ENCODE measurements at places on chromosomes 5 and 9.

- no peaks in the 10 kb centered on the region for H3K27me3 ChIP-seq
- H3K36me3 ChIP-seq = no peaks in the 10 kb centered on the region
- H3K27ac ChIP-seq = peak overlapping the region; percentile 94
Measured at GRCh38 chr5:88787856-88788255, 95.1 kb downstream of the MEF2C start.

DNA sequence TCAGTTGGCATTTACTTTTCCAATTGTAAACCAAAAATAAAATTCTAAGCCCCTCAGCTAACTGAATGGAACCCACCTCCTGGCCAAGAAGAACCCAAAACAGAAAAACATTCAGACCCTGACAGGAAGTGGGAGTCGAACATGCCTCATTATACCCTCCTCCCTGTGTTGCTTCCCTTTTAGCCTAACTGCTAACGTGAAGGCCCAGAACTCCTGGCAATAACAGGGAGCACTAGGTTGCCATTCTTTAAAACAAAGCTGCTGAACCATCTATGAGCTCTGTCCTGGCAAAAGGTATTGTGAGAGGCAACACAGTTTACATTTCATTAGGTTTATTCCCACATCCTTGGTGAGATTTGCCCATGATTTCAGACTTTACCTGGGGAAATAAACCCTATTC, 481.4 kb downstream of the CHSY3 start:
- no peaks in the 10 kb centered on the region for H3K27me3 ChIP-seq
- no peak overlapping the region for H3K27ac ChIP-seq
- H3K36me3 ChIP-seq = no peaks in the 10 kb centered on the region
- H3K4me3 ChIP-seq = no peak overlapping the region
- DNase-seq = no peak

DNA sequence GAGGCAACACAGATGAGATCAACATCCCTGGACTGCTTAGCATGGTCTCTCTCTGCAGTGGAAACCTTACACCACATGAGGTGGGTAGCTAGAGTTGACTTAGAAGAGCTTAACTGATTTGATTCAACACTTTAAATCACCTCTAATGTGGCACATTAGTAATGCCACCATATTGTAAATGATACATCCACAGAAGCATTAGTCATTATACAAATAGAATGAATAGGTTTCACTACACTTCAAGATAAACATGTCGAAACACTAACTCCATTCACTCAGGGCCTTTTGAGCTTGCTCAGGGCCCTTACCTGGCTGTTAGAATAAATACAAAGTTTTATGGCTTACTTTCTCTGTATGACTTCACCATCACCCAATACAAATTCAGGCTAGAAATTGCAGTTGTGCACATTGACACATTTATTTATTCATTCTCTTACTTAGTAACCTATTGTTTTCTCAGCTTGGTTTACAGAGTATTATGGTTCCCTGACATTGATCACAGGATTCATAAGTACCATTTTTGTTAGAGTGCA, 9.3 kb upstream of the SMAD5 start:
- no peaks in the 10 kb centered on the region for H3K36me3 ChIP-seq
- H3K27ac ChIP-seq = no peak overlapping the region
- H3K4me3 ChIP-seq = no peak overlapping the region
- H3K27me3 ChIP-seq = no peaks in the 10 kb centered on the region
- no peaks in the 10 kb centered on the region for H3K4me1 ChIP-seq

DNA sequence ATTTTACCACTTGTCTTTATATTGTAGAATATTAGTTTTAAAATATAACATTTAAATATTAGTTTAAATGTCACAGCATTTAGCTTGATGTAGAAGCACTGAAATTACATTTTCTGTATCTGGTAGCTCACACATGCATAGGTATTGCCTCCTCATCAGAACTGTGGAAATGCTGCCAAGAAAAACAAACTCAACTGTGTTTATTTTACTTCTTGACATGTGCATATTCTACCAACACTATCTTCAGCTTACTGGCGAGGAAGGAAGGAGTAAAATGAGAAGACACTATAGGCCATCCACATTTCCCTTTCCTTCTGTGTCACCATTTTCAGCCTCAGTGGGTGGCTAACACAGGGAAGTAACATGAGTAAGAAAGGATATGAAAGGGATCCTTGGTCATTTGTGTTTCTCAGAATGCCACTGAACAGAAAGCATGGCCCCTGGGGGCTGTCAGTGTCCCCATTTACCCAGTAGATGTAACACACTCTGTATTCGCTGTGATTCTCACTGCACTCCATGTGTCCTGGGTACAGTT, 81.0 kb upstream of the HTR4 start:
- no peak overlapping the region for H3K4me3 ChIP-seq
- no peaks in the 10 kb centered on the region for H3K27me3 ChIP-seq

DNA sequence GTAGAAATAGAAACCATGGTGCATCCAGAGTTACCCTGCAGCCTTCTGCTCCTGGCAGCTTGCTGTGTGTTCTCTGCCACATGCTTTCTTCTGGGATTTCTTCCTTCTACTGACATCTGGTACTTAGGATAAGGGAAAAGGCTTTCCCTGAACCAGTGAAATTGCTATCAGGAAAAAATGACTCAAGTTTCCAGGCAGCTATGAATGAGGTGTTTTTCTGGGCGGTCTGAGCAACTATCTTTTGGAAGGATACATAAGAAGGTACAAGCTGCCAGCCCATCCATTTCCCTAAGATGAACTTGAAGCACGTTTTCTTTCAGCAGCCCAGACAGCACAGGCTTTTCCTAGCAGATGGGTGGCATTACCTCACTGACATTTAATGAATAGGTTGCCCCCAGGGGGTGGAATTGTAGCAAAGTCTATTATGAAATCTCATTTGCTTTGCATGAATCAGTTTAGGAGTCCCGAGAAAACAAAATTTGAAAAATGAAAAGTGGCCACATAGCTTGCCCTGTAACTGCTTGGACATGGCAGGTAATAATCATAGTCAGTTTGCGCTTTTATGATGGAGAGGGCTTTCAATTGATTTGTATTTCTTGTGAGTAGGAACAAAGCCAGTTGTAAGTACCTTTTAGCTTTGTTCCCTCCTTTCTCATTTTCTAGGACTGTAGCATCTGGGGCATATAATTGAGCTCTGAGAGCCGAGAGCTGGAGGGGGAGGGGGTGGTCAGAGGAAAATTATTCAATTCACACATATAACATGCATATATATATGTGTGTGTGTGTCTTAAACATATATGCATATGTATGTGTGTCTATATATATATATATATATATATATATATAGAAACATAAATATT, 108.5 kb downstream of the C9orf152 start:
- H3K4me1 ChIP-seq = peaks cover 22% of the 10 kb centered on the region
- H3K27me3 ChIP-seq = no peaks in the 10 kb centered on the region
- DNase-seq = peak; percentile 7

GRCh38 chr5:29054694-29055093, 2016.3 kb upstream of the CDH9 start:
- DNase-seq = no peak
- no peaks in the 10 kb centered on the region for H3K36me3 ChIP-seq
- no peak overlapping the region for H3K27ac ChIP-seq
- H3K4me1 ChIP-seq = no peaks in the 10 kb centered on the region
- no peak overlapping the region for H3K4me3 ChIP-seq

DNA sequence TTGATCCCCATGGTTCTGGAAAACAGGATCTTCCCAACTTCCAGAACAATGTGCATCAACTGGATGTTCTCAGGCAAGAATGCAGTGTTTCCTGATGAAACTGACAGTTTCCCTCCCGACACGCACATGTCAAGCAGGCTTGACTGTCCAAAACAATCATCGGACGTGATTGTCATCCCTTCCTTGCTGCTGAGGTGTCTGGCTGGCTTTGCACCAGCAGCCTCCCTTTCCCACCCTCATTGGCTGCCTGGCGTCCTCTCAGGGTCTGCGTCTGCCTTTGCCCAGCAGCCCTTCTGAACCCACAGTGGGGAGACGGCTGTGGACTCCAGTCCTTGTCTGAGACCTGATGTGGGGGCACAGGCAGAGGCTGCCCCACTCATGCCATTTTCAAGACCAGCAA, 110.8 kb downstream of the MARCHF3 start:
- DNase-seq = no peak
- H3K36me3 ChIP-seq = no peaks in the 10 kb centered on the region
- no peak overlapping the region for H3K4me3 ChIP-seq
- H3K27me3 ChIP-seq = no peaks in the 10 kb centered on the region
- H3K4me1 ChIP-seq = peaks cover 19% of the 10 kb centered on the region

- peaks cover 17% of the 10 kb centered on the region for H3K4me1 ChIP-seq
- no peaks in the 10 kb centered on the region for H3K36me3 ChIP-seq
- DNase-seq = no peak
- H3K27ac ChIP-seq = no peak overlapping the region
- no peak overlapping the region for H3K4me3 ChIP-seq
- no peaks in the 10 kb centered on the region for H3K27me3 ChIP-seq
Measured at GRCh38 chr9:125176636-125177035, 13.0 kb downstream of the PPP6C start.

DNA sequence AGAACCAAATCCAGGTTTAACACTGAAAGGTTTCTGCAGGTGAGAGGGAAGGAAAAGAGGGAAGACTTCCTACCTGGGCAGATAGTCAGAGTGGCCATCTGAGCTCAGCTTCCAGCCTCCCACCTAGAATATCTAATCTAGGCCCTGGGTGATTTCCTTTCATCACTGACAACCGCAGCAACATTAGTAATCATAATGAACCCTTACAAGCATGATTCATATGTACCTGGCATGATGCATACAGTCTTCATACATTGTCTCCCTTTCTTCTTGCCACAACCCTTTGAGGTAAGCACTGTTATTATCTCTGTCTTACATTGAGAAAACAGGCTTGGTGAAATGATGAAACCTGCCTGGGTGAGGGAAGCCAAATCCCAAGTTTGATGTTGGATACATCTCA, 13.5 kb downstream of the AFAP1L1 start:
- H3K36me3 ChIP-seq = no peaks in the 10 kb centered on the region
- H3K4me3 ChIP-seq = no peak overlapping the region
- H3K27ac ChIP-seq = no peak overlapping the region
- no peaks in the 10 kb centered on the region for H3K27me3 ChIP-seq
- peaks cover 16% of the 10 kb centered on the region for H3K4me1 ChIP-seq

DNA sequence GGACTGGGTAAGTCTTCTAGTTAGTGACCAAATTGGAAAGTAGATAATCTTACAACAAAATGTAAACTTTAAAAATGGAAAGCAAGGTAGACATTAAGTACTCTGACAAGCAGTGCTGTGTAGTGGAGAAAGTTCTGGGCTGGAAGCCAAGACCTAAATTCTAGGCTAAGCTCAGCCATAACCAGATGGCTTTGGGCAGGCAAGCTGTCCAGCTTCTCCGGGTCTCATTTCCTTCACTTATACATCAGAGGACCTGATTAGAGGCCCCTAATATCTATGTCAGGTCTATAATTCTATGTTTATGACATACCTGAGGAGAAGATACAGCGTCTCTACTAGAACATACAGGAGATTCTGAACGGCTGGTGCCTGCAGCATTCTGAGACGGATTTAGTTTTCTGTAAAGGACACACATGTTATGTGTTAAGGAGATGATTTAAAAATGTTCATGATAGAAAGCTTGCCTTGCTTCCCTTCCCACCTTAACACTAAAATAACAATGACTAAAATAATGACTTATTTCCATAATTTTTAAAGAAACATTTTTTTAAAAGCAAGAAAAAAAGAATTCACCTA, 61.2 kb downstream of the ELL2 start:
- no peaks in the 10 kb centered on the region for H3K4me1 ChIP-seq
- no peak overlapping the region for H3K4me3 ChIP-seq
- DNase-seq = no peak
- H3K36me3 ChIP-seq = peaks cover 18% of the 10 kb centered on the region
- H3K27ac ChIP-seq = no peak overlapping the region
- no peaks in the 10 kb centered on the region for H3K27me3 ChIP-seq

GRCh38 chr5:39519566-39520231, 94.9 kb upstream of the DAB2 start:
- DNase-seq = no peak
- no peaks in the 10 kb centered on the region for H3K27me3 ChIP-seq
- H3K4me1 ChIP-seq = peaks cover 32% of the 10 kb centered on the region
- H3K27ac ChIP-seq = peak overlapping the region; percentile 69
- peak overlapping the region; percentile 48 for H3K4me3 ChIP-seq
- no peaks in the 10 kb centered on the region for H3K36me3 ChIP-seq

DNA sequence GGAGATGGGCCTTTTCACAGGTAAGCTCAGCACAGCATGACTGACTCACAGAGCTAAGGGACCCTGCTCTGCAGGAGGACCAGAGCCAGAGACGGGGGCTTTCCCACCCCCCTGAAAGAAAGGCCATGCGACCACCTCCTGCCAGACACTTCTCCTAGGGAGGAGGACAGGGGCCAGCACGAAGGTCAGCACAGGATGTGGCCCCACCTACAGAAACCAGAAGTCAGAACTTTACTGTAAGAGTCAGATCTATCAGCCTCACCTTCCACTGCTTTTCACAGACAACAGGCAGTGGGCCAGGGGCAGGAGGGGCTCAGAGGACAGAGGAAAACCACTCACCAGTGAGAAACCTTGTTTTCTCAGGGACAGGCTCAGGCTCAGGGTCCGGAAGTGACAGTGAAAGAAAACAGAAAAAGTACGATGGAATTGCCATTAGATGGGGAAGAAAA, 37.9 kb downstream of the CCNJL start:
- H3K27ac ChIP-seq = no peak overlapping the region
- H3K27me3 ChIP-seq = no peaks in the 10 kb centered on the region
- peaks cover 22% of the 10 kb centered on the region for H3K4me1 ChIP-seq
- DNase-seq = no peak
- no peak overlapping the region for H3K4me3 ChIP-seq

GRCh38 chr5:84715091-84715490, 330.4 kb upstream of the EDIL3 start:
- DNase-seq = no peak
- H3K36me3 ChIP-seq = no peaks in the 10 kb centered on the region
- no peaks in the 10 kb centered on the region for H3K4me1 ChIP-seq
- no peaks in the 10 kb centered on the region for H3K27me3 ChIP-seq
- no peak overlapping the region for H3K4me3 ChIP-seq

DNA sequence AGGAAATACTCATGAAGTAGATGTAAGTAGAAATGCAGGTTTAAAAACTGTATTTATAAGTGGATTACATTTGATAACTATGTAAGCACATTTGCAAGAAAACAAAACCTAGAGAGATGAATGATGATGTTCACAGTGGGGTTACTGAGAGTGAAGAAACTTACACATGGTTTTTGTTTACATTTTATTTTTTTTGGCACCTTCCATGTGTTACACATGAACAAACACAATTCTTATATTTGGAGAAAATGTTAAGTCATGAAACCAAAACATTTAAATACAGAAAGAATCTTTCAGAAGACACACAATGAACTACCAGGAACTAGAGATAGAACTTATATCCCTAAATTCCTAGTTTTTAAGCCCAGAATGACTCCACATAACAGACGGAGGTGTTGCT, 51.5 kb upstream of the SPATA31E1 start:
- no peak overlapping the region for H3K27ac ChIP-seq
- no peak for DNase-seq
- no peaks in the 10 kb centered on the region for H3K27me3 ChIP-seq
- H3K36me3 ChIP-seq = no peaks in the 10 kb centered on the region
- H3K4me3 ChIP-seq = no peak overlapping the region

- H3K4me1 ChIP-seq = no peaks in the 10 kb centered on the region
- no peak overlapping the region for H3K27ac ChIP-seq
- no peaks in the 10 kb centered on the region for H3K36me3 ChIP-seq
- no peak overlapping the region for H3K4me3 ChIP-seq
- no peak for DNase-seq
Measured at GRCh38 chr5:5331848-5332247, 90.6 kb upstream of the ICE1 start.

- H3K27me3 ChIP-seq = no peaks in the 10 kb centered on the region
- no peak overlapping the region for H3K4me3 ChIP-seq
- DNase-seq = no peak
- no peak overlapping the region for H3K27ac ChIP-seq
- no peaks in the 10 kb centered on the region for H3K4me1 ChIP-seq
Measured at GRCh38 chr5:41087461-41087860, 16.3 kb upstream of the MROH2B start.
